Activated naive CD8-positive, alpha-beta T cell treated with anti-CD3 and anti-CD28 coated beads for 36 hours (primary cell): ENCODE measurements at places on chromosomes 16 and 17.

DNA sequence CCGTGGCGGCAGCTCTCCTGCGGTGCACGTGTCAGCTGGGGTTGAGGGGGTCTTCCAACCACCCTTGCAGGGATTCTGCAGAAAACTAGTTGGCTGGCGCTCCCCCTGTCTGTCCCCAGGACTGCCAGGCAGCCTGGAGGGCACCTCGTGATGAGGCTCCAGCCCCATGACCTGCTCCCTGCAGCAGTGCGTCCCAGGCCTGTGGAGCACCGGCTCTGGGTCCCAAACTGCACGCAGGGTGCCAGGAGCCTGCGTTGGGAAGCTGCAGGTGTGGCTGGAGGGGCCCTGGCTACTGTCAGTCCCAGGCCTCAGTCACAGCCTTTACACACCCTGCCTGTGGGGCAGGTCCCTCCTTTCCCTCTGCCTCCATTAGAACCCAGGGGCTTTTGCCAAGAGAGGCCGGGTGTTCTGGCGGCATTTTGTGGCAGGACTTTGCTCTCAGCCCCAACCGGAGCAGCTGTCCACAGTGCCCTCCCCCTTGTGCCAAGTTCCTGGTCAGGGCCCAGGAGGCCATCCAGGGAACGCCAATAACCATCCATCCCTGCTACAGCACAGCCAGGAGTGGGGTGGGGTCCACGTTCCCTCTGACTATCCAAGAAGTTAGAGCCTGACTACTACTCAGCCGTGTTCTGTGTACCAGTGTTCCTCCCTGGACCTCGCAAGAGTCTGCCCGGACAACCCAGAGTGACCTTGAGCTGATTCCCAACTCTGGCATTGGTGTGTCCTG lies 9.2 kb downstream of the CHMP6 start:
- no peak for DNase-seq

DNA sequence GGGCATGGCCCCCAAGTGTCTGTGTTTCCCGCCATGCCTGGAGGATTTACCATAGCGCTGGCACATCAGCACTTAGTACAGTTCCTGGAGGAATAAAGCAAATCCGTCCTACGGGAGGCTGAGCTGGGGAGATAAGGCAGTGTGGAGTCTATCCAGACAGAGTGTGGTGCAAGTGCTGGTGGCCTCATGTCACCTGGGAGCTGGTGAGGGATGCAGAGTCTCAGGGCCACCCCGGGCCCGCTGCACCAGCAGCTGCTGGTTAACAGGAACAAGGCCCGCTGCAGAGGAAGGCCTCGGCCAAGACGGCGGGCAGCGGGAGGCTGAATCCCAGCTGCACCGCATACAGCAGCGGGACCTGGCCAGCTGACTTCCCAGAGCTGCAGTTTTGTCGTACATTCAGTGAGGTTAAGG lies 57.3 kb upstream of the CDC42EP4 start:
- no peak for DNase-seq

GRCh38 chr17:72631949-72632684 lies 460.4 kb downstream of the SLC39A11 start:
- DNase-seq = no peak

DNA sequence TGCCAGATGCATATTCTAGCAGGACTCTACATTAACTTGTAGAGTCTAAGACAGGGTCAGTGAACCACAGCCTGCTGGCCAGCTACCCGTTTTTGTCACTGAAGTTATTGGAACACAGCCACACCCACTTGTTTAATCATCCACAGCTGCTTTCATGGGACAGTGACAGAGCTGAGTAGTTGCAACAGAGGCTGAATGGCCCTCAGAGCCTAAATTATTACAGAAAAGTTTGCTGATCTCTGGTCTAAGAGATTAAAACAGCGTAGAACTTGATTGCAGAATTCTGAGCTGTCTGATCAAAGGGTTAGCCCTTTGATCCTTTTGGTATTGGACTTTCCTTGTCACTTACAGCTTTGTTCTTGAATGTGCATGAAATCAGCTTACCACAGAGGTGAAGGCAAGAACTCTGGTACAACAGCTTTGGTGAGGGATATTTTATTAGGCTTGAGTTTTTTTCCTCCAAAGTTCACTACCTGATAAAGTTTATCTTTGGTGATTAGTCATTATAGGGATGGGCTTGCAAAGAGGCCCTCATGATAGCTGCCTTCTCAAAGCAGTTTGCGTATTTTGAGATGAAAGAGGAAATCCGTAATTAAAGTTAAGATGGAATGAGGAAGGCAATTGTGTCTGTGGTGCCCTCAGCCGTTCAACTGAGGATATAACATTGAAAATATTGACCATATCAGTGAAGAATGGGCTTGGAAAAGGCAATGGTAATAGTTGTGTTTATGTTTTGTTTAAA lies 23.6 kb downstream of the ALDH3A2 start:
- DNase-seq = no peak

- no peak for DNase-seq
Measured at GRCh38 chr16:54355251-54355650, 68.7 kb upstream of the IRX3 start.

DNA sequence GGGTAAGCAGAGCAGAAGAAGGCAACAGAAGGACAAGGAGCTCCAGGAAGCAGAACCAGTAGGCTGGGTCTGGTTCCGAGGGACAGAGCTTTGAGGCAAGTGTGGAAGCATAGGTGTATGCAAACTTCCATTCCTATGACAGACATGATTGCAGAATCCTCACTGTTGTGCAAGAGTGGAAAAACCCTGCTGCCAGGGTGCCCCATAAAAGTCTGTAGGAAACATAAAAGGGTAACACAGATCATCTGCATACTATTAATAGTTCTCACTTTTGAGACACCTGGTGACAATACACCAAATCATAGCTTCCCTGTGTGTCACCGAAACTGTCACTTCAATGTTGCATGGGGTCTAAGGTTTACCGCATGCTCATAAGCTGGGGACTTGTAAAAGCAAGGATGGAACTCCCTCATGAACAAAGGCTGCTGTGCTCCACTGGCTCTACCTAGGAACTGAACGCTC lies 39.7 kb downstream of the ARHGAP17 start:
- DNase-seq = no peak

DNA sequence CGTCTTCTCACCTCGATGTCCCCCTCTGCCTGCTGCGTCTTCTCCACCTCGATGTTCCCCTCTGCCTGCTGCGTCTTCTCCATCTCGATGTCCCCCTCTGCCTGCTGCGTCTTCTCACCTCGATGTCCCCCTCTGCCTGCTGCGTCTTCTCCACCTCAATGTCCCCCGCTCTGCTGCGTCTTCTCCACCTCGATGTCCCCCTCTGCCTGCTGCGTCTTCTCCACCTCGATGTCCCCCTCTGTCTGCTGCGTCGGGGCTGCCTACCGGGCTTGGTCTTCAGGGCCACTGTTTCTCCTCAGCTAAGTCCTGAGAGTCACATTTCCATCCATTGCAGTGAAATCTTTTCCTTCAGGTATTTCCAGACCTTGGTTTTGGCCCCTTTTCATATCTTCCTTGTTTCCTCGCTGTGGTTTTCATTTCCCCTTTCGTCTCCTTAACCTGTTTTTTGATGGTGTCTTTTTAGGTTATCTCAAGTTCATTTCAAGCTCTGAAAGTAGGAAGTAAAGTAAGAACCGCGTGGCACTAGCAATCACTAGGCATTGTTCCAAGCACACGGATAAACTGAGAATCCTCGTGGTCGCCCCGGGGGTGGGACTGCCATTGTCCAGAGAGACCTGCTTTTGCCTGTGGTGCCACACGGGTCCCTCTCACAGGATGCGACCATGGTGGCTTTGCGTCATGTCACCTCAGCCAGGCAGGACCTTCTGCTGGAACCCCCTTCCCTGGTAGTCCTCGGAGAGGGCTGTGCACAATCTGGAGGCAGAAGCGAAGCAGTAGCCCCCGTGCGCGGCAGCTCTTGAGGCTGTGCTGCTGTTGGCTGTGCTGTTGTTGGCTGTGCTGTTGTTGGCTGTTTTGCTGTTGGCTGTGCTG lies 9.5 kb upstream of the ZNF750 start:
- DNase-seq = no peak
